ENCODE measurements at places on chromosomes 12 and 14.

DNA sequence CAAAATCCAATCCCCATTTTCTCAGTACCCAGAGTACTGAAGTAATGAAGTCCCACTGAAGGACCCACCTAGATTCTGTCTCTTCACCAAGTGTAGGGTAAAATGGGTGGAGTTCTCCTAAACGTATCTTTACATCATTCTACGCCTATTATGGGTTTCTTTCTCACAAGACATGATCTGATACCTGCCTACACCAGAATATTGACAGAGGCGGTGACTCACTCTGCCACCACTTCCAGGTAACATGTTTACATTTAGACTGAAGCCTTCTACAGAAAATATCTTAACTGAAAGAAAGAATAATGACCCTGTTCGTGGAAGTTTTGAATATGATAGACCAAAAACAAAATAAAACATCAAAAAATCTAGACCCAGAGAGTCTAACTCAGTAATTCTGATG lies 89.8 kb downstream of the BTG1 start:
- DNase-seq, result peak; percentile 89

- no peak for DNase-seq
Observed at GRCh38 chr12:29611906-29612305, 114.4 kb upstream of the OVCH1 start.

DNA sequence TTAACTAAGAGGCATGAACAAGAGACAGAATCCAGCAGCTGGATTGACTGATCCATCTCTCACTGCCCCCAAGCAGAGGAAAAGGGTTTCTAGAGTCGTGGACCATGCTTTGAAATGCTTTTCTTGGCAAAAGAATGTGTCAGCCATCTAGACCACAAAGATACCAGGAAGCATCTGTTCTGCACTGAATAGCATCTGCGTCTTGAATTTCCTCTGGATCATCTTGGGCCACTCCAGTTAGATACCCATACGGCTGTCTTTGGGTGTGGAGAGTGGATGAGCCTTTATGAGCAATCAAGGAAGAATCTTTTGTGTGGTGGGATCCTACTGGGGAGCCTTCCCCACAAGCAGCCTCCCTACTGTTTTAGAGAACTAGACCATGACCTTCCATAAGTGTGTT lies 16.0 kb upstream of the RFX4 start:
- no peak for DNase-seq

GRCh38 chr14:104689109-104689880 lies at the start of gene INF2:
INF2 (plus strand) TSS chr14:104689618; CDS start chr14:104701366, 11,748 bp downstream.
- DNase-seq, result peak; percentile 32

DNA sequence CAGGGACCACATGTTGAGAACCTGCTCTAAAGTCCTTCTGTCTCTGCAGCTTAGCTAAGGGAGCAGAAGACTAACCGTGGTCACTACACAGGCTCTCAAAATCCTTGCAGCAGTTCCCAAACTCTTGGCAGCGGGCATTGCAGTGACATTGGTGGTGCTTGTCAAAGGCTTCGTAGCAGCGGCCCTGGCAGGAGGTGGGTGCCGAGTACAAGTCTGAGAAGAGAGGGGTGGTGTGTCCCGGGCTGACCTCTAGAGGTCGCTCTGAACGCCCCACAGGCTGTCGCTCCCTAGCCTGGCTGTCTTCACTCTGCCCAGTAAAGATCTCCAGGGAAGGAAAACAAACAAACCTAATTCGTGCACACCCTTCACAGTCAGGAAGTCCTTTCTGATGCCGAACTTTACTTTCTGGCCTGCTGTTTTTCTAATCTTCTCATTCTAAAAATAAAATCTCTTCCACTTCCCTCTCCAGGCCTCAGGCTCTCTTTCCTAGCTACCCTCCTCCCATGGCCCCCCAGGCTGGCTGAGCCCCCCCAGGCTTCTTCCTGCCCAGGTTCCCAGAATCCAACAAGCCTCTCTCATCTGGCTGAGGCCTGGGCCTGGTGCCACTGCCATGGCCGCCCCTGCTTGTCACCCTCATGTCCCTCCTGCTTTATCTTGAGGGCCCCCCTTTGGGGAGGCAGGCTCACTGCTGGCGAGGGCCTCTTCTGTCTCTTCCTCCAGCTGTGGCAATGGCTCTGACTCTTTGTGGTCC lies 7.7 kb downstream of the ENDOU start:
- DNase-seq, result peak; percentile 58

- DNase-seq, result no peak
Observed at GRCh38 chr14:58249611-58250010, 5.0 kb downstream of the PSMA3 start.

GRCh38 chr14:58628406-58628805 lies 9.4 kb upstream of the DACT1 start:
- DNase-seq, result no peak

GRCh38 chr12:9745199-9745598 lies 12.3 kb upstream of the CLECL1 start:
- DNase-seq, result no peak

- DNase-seq, result no peak
Observed at GRCh38 chr12:64187370-64187769, 34.7 kb downstream of the KICS2 start.

DNA sequence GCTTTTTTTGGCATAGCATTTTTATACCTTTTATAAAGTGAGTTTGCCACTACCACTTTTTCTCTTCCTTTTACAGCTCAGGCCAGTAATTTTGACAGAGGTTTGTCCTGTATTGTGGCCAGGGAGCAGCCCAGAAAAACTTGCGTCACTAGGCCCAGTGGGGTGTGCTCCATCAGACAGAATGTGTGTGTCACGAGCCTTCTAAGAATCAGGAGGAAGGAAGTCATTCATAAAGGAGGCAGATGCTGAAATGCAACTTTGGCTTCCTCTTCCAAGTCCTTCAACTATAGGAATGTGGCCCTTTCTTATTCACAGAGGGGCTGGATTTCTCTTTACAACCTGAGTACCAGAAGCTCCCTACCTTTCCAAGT lies 10.1 kb upstream of the RAB35 start:
- no peak for DNase-seq

GRCh38 chr12:110038741-110039084 lies 9.6 kb downstream of the C12orf76 start:
- DNase-seq, result no peak

DNA sequence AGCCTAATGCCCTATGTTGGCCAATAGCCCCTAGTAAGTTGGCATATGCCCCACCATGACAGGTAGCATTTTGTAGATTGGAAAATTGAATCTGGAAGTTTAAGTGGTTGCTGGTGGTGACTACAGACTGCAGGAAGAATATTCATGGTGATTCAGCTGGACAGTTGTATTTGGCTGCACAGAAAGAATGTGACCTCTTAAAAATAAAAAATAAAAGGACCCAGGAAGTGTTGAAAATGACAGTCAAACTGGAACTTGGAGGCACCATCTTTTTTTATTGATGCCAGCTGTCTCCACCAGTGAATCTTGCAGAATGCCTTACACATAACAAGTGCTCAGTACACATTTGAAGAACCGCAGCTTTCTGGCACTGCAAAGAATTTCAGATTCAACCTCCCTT lies 73.9 kb downstream of the PRMT8 start:
- DNase-seq, result no peak

GRCh38 chr14:33918256-33918655 lies 32.6 kb downstream of the EGLN3 start:
- DNase-seq, result no peak

GRCh38 chr12:121026274-121027045 lies 10.2 kb upstream of the C12orf43 start:
- DNase-seq, result no peak

DNA sequence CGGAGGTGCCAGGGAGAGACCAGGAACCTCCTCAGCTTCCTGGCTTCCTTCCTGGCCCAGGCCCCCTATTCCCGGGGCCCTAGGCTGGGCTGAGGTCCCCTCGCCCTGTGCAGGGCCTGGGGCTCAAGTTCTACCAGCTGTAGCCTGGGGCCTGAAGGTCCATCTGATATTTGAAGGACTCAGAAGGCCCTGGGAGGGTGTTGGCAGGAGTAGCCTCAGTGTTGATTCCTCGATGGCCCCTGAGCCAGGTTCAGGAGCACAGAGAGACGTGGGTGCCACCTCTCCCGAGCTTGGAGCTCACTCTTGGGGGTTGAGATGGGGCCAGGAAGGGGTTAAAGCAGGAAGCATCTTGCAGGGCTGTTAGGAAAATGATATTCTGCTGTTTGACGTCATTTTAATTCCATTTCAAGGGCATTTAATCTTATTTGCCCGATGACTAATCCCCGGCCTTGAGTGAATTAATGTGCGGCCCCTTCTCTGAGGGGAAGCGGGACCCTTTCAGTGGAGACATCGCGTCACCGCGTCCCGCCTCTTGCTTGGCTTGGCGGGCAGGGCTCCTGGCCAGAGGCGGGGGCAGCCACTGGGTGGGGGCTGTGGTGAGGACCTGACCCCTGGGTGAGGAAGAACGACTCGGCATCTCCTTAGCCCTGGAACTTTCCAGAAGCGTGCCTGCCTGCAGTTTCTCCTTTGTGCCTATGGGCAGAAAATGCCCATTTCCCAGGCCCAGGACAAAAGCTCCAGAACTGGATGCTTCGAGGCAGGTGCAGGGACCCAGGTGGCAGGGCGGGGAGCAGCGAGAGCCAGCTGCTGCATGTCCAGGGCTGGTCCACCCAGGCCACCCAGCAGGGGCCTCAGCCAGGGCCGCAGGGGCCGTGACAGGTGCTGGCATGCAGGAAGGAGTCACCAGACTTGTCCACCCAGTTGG lies 158.3 kb downstream of the KIF26A start:
- no peak for DNase-seq

DNA sequence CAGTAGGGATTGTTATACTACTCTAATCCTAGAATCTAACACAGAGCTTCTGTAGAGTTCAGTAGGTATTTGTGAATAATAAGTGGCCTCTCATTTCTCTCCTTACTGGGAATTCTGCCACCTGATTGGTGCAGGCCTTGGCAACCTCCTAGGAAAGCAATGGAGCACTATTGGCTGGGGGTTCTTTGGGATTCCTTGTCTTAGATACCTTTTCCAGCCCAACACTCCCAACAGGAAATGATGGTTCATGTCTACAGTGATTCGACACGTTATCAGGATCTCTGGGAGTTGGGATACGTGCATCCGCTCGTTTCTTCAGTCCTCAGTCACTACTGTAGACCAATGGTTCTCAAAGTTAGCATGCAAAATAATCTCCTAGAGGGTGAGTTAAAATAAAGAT lies 67.4 kb downstream of the ELK3 start:
- DNase-seq, result no peak

DNA sequence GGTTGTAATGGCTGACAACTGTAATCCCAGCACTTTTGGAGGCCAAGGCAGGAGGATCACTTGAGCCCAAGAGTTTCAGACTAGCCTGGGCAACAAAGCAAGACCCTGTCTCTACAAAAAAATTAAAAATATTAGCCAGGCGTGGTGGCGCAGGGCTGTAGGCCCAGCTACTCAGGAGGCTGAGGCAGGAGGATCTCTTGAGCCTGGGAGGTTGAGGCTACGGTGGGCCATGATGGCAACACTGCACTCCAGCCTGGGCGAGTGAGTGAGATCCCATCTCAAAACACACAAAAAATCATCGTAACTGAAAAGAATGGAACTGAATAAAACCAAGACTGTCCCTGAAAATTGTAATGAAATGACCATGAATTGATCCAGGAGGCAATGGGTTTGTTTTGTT lies 6.1 kb downstream of the CAMKK2 start:
- DNase-seq, result no peak

- DNase-seq, result peak; percentile 89
Observed at GRCh38 chr14:91873471-91874415, 6.4 kb upstream of the TC2N start.

DNA sequence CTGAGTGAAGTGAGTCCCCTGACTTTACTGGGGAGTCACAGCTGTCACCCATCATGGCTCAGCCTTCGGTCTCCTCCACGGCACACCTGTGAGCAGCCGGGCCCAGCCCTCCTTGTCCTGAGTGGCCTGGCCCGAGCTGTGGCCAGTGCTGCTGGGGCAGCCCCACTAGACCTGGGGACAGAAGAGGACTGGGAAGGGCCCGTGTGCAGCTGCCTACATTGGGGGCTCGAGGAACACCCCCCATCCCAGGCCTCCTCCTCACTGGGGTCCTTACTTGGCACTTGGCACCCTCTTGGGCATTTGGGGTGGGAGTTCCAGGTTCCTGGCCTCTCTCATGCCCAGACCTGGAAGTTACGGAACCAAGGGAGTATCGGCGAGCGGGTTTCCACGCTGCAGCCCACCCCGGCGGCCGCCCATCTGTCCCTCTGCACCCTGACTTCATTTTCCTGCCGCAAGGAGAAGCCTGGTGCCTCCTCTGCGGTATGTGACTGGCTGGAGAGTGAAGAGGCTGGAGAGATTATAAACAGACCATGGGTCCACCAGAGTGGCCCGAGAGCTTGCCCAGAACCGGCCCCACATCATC lies 179.7 kb downstream of the KIF26A start:
- no peak for DNase-seq

GRCh38 chr12:88570103-88570502 lies 10.2 kb downstream of the KITLG start:
- DNase-seq, result no peak

DNA sequence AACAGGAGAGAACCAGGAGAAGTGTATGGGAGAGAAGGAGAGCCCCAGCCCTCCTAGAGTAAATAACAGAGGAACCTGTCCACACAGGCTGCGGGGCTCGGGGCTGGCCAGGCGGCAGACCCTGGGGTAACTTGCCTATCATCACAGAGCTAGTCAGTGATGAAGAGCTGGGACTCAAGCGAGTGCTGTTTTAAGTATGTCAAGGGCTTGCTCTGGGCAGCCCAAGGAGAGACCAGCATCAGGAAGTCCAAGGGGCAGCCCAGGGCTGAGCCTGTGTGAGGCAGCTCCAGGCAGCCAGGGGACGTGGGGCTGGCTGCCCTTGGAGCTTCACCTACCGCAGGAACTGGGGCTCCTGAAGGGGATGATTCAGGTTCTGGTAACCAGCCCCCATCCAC lies 10.0 kb downstream of the VWF start:
- no peak for DNase-seq

GRCh38 chr14:96790186-96790585 lies 7.0 kb upstream of the VRK1 start:
- no peak for DNase-seq
